ENCODE measurements at places on chromosomes 2 and 18.

DNA sequence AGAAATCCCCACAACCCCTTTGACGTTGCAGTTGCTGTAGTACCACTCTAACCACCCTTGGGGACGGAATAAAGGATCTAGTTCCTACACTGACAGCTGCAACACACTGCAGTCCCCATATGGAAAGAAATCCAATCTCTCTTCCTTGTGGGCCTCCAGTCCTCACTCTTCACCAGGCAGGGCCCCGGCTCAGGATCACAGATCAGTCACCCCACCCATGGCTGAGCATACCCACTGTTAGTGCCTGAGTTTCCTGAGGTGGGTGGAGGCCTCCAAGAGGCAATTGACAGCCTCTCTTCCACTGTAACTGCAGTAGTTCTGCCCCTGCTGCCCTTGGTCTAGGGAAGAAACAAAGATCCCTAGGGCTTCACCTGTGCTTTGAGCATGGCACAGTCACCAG is 670.0 kb upstream of the CDH2 start:
- DNase-seq: no peak

DNA sequence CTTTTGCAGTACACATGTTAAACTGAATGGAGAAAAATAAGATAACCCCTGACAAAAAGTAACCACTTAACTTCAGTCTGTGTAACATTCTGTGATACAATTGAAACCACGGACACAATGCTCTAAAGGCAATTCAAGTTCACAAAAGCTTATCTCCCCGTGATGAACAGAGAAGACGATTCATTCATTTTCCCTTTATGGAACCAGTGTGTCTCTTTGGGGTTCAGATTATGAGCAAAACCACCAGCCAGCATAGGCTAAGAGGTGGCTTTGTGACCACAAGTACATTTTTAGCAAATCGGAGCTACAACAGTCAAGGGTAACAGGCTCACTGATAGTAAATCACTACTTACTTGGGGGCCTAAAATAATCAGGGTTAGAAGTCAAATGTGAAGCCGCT is 120.6 kb upstream of the SMAD7 start:
- no peak for DNase-seq

- DNase-seq: no peak
Measured at GRCh38 chr18:56841836-56842235, 190.7 kb downstream of the WDR7 start.

DNA sequence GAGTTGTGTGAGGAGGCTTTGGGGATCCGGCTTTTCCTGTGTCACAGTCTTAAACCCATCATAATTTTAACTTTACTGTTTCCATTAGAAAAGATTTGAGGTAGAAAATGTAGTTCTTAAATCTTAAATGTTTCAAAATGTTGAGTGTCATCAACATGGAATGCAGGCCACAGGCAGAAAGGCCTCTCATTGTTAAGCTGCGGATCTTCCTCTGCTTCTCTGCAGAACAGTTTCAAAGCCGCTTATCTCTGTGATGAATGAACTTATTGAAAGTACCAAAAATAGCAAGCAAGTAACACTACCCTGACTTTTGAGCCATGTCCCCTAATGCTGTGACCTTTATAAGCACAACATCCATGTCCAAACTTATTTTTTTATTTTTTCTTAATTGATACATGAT is 1645.8 kb downstream of the DPP10 start:
- DNase-seq: no peak

DNA sequence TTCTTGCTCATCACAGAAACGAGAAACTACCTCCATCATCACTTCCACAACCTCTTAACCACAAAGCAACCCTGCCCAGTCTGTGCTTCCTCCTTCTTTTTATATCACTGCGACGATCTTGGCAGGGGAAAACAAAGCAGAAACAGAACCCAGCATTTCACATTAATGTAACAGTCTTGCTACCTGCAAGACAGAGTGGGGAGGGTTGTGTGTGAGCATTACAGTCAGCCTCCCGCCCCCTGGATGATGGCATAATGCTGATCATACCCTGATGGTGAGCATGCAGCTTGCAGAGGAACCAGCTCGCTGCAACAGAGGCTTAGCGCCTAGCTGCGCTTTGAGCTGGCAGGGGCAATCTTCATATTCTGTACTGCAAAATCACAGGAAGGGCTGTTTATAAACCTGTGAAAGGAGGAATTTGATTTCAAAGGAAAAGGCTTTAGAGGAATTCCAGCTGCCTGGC is 376.1 kb downstream of the IRS1 start:
- no peak for DNase-seq

GRCh38 chr18:23921716-23922285 is 92.8 kb upstream of the TTC39C start:
- DNase-seq: no peak

DNA sequence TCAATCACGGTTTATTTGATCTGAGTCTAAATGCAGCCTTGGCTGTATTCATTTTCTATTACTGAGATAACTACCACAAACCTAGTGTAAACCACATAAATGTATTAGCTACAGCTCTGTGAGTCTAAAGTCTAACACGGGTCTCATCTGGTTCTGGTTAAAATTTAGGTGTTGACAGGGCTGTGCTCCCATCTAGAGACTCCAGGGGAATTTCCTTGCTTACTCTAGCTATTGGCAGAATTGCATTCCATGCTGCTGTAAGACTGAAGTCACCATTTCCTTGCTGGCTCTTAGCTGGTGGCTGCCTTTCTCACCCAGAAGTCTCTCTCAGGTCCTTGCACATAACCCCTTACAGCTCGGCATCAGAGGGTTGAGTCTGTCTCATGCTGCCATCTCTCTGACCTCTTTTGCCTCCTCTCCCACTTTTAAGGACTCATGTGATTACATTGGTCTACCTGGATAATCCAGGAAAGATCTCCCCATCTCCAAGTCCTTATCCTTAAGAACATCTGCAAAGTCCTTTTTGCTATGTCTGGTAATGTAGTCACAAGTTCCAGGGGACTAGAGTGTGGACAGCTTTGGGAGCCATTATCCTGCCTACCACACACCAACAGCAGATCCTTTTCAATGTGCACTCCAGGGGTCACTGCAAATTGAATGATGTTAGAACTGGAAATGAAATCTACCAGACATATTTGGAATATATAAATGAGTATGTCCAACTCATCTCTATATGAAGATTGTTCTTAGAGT is 207.0 kb upstream of the AGAP1 start:
- DNase-seq: no peak

- DNase-seq: no peak
Measured at GRCh38 chr18:12296457-12296856, 11.6 kb upstream of the TUBB6 start.

DNA sequence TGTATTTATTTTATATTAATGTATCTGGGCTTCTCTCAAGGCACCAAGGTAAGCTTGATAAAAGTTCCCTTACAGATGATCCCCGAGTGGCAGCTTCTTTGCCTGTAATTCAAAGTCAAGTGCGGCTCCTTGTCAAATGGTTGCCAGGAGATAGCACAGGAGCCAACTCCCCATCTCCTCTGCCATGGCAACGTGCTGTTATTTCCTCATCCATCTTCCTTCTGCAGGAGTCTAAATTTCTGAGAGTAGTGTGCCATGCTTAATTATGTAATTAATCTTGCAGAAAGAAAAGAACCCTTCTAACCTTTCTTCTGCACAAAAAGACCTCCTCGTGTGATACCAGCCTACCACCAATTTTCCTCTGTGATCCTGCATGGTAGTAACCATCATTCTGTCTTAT is 46.2 kb upstream of the ACMSD start:
- no peak for DNase-seq

DNA sequence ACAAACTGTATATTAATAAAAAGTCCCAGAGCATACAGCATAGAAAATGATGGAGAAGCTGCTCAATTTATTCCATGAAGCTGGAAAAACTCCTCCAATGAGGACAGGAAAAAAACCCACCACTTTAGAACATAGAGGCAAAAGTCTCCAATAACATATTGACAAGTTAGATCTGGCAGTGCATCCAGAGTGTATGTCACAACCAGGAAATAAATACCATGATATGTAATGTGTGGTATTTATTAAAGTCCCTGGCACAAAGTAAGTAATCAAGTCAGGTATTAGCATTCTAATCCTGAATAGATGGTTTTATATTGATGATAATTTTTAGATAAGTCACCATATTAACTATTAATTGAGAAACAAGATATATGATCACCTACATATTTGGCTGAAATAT is 427.3 kb upstream of the HS6ST1 start:
- DNase-seq: no peak

DNA sequence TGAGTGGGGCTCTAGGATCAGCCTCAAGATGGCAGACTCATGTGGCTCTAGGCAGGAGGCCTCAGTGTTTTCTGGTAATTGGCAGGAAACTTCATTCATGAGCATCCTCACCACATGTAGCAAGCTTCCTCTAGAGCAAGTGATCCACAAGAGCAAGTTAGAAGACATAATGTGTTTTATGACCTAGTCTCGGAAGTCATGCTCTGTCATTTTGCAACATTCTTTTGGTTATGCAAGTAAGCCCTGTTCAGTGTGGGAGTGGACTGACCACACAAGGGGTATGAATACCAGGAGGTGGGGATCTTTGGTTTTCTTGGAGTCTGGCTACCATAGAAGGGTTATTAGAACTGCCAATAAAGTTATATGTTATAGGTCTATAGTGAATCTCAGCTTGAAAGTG is 66.8 kb upstream of the STK39 start:
- DNase-seq: no peak

GRCh38 chr2:185668710-185669109 is 69.9 kb upstream of the FSIP2 start:
- DNase-seq: peak; percentile 1

- no peak for DNase-seq
Measured at GRCh38 chr2:148829618-148830017, 45.4 kb upstream of the KIF5C start.

- no peak for DNase-seq
Measured at GRCh38 chr18:23929362-23929930, 85.1 kb upstream of the TTC39C start.

DNA sequence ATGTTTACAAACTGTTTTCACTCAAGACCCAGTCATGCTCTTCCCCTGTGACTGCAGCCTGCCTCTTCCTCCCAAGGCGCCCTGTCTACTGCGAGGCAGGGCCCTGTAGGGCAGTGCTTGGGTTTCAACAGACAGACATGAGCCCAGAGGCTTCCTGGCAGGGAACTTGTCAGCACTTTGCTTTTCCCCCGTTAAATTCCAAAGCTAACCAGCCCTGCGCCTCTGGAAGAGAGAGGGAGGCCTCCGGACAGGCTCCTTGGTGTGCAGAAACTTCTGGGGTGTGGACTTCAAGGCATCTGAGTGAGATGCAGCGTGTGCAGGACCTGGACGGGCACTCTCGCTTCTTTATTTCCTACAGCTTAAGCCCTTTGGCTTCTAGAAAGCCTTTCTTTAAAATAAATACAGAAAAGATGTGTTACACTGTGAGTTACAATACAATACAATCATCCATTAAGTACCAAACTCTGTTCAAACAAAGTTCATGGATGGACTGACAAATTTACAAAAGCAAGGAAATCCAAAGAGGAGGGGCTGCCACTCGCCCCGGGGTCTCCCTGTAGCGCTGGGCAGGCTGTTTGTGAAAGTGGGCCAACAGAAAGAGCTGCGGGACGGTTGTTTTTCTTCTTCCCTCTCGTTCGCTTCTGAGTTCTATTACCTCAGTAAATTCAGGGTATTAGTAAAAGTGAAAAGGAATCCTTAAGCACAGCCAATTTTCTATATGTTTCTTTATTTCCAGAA is 8.8 kb upstream of the ZNF516 start:
- DNase-seq: no peak

DNA sequence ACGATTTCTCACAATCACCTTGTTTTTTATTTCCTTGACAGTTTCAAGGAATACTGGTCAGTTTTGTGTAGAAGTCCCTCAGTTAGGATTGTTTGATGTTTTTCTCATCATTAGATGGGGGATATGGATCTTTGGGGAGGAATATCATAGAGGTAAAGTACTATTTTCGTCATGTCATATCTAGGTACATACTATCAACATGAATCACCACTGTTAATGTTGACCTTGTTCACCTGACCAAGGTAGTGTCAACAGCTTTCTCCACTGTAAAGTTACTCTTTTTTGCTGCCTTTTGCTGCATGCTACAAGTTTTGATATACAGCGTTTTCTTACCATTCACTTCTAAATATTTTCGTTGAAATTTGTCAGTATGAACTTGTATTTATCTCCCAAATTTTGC is 32.7 kb downstream of the NLRC4 start:
- no peak for DNase-seq

- DNase-seq: no peak
Measured at GRCh38 chr2:79994161-79994560, 310.4 kb downstream of the LRRTM1 start.

DNA sequence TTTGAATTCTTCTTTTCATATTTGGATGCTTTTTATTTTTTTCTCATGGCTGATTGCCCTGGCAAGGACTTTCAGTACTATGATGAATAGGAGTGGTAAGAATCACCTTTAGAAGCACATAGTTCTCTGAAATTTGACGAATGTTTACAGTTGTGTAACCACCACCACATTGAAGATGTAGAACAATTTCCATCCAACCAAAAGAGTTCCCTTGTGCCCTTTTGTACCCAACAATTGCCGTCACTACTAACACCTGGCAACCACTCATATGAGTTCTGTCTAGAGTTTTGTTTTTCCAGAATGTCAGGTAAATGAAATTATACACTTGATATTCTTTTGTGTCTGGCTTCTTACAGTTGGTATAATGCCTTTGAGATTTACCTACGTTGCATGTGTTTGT is 28.7 kb upstream of the SLC16A14 start:
- DNase-seq: no peak

DNA sequence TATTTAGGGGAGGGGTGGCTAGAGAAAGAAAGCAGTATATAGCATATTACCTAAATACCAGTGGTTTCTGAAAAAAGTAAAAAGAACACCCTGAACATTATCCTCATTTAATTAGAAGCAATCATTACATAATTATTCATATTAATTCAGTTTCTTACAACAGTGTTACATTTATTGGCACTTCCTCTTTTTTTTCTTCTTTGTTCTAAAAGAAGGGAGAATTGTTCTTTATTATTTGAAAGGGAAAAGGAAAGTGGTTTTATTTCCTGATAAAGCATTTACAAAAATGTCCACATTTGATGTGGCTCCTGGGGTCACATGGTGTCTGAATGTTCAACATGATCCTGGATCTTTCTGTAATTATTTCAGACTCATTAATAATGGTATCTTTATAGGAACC is 254.9 kb upstream of the ZEB2 start:
- no peak for DNase-seq

GRCh38 chr2:168697668-168698121 is 104.7 kb upstream of the NOSTRIN start:
- no peak for DNase-seq

DNA sequence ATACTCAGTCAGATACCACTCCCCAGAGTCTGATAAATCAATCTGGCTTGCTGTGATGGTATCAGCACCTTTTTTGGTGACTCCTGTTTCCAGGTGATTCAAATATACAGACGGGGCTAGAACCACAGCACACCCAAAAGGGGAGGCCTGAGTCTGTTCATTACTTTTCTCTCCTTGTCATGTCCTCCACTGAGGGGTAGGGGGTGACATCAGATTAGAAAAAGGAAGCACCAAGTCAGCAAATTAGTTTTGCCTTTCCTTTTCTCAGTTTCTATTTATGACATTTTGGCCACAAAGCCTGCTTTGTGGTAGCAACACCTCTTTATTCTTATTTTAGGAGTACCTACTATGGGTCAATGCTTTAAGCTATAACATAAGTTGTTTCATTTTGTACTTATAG is 127.4 kb downstream of the CCDC102B start:
- no peak for DNase-seq

GRCh38 chr18:57660961-57661360 is 39.3 kb upstream of the NARS1 start:
- DNase-seq: peak; percentile 58
